Memory B cell (primary cell): ENCODE measurements at places on chromosomes 6 and 20.
A peak's percentile ranks its signal among the peaks of the same experiment; 100 is the strongest.

- no peak for DNase-seq
These were observed 154.6 kb upstream of the SOX4 start for GRCh38 chr6:21438986-21439352.

DNA sequence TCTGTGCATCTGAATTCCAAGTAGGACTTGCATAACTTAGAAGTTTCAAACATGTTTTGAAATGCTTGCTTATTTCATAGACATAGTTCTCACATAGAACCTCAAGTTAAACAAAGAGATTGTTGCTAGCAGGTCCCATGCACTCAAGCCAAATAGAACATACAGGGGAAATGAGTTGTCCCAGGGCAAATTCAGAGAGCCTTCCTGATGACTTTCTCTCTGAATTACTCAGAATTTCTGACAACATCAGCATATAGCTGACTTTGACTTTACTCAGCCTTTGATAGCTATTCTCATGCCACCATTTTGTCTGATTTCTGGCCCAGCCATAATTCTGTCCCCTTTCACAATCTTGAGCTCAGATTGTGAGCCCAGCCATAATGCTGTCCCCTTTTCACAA is 333.2 kb upstream of the PLCB4 start:
- no peak for DNase-seq

DNA sequence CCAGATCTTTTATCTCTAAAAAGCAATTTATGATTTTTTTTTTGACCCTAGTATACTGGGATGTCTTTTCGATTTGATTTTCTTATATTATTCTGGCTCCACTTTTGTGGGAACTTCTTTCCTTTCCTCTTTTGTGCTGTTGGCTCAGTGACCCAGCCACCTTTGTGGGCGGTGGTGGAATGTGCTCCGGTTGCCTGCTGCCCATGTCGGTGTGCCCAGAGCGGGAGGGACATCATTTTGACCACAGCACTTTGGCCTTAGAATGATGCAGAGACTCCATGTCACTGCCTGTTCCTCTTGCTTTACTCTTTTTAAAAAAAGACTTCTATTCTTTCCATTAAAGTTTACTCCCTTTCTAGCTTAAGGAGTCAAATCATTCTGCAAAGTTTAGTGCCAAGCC is 198.0 kb downstream of the FARS2 start:
- DNase-seq = no peak

GRCh38 chr6:25309886-25310285 is 30.7 kb downstream of the CARMIL1 start:
- no peak for DNase-seq

DNA sequence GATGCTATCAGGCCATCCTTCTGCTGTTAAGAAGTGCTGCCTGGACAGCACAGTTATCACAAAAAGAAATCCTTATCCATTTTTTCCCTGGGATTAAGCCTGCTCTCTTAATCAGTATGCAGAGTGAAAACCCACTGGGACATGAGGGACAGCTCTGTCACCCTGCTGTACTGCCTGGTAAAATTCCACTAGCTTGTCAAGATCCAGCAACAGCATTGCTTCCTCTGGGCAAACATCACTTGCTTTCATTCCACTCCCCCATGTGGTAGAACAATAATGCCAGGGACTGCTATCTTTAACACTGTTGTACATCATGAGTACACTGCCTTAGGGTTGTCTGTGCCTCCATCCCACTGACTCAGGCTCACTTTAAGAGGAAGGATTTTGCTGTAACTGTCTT is 331.3 kb downstream of the KIF16B start:
- DNase-seq = no peak

DNA sequence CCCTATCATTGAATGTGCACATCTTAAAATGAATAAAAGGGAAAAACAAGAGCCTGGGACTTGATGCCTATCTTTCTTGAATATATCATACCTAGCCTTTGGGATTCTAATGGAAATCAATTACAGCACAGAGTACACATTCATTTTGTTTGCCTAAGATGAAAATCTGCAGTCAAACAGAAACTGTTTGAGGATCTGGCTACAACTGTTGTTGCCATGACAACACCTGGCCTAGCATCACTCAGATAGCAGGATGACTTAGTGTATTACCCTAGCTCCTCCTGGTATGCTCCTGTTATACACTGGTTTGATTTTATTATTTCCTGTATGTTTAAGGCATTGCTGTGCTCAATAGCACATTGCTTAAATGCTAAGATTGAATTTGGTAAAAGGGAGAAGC is 71.5 kb upstream of the LAMP5 start:
- DNase-seq = no peak

DNA sequence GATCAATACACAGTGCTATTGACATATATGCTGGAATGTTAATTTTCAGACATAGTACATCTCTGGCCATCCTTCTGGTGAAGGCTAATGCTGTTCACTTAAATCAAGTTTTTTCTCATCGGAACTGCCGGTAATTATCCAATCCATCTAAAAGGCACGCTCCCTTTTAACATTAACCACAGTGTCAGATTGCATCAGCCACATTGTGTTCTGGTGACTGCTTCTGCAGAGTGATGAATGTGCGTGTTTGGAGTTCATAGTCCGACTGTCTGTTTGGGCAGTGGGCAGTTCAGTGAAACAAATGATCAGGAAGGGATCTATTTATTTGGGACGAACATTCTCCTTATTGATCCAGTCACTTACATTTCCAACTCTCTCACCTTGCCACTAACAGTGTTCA is 49.5 kb downstream of the SOBP start:
- no peak for DNase-seq

GRCh38 chr6:169086020-169086419 is 167.6 kb downstream of the THBS2 start:
- DNase-seq = no peak

GRCh38 chr6:113076816-113077215 is 729.7 kb downstream of the RFPL4B start:
- no peak for DNase-seq

DNA sequence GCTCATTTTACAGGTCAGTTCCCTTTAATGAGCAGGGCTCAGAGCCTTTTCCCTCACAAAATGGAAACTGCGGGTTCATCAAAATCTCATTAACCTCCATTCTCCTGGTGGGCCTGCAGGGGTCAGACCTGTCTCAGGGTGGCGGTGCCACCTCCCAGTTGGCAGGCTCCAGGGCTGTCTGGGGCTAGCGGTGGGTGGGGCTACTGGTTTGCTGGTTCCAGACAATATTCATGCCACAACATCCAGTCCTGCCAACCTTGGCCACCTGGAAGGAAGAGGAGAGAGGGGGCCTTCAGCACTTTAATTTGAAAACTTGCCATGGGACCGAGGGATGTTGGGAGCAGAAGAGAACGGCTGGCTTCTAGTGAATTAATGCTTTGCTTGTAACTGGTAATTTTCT is 41.9 kb upstream of the CTNNBL1 start:
- peak; percentile 31 for DNase-seq

- DNase-seq = no peak
These were observed 10.2 kb downstream of the VSX1 start for GRCh38 chr20:25071734-25072133.

DNA sequence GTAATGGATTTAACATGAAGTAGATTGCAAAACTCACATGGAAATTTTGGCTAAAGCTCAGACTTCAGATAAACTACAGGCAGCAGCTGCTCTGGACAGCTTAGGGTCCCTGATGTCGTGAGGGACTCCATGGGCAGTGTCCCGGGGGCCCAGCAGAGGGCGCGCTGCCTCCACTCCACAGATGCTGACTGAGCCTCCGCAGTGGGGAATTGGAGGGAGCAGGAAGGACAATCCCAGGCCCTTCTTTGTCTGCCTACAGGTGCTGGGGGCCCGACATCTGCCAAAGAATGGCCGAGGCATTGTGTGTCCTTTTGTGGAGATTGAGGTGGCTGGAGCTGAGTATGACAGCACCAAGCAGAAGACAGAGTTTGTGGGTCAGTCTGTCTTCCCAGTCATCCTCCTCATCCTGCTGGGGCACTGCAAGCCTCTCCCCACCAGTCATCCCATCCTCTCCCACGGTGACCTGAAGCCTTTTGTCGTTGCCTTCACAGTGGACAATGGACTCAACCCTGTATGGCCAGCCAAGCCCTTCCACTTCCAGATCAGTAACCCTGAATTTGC is 35.9 kb downstream of the PLCG1 start:
- peak; percentile 68 for DNase-seq

- DNase-seq = no peak
These were observed 31.5 kb upstream of the RANBP9 start for GRCh38 chr6:13742961-13743735.

- DNase-seq = no peak
These were observed 22.0 kb downstream of the KLHL31 start for GRCh38 chr6:53643481-53643965.

DNA sequence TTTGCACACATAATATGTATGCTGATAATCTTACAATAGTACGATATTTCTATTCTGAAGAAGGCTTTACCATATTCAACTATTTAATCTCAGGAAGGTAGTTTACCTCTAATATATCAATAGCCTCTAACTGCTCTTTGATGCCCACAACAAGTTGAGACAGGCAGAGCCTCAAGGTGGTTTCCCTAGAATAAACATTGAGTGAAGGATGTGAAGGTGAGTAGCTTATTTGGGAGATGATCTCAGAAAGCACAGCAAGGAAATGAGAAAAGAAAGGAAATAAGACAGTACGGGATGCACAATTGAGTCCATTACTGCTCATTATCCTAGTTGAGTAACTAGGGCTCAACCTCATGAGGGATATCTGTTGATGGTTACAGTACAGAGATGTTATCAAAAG is 638.4 kb downstream of the MAFB start:
- no peak for DNase-seq

DNA sequence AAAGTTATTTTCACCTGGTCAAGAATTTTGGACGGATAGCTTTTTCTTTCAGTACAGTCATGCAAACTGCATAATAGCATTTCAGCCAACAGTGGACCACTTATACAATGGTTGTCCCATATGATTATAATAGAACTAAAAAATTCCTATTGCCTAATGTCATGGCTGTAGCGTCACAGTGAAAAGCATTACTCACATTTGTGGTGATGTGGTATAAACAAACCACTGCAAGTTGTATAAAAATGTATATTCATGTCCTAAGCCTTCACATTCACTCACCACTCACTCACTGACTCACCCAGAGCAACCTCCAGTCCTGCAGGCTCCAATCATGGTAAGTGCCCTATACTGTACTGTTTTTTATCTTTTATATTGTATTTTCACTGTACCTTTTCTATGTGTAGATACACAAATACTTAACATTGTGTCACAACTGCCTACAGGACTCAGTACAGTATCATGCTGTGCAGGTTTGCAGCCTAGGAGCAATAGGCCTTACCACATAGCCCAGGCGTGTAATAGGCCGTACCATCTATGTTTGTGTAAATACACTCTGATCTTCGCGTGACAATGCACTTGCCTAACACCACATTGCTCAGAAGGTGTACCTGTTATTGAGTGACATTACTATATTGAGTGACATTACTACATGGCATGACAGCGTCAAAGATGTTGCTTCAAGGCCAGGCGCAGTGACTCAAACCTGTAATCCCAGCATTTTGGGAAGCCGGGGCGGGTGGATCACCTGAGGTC is 17.9 kb downstream of the ABHD12 start:
- no peak for DNase-seq

- DNase-seq = no peak
These were observed 254.0 kb downstream of the GMDS start for GRCh38 chr6:1991332-1991878.

DNA sequence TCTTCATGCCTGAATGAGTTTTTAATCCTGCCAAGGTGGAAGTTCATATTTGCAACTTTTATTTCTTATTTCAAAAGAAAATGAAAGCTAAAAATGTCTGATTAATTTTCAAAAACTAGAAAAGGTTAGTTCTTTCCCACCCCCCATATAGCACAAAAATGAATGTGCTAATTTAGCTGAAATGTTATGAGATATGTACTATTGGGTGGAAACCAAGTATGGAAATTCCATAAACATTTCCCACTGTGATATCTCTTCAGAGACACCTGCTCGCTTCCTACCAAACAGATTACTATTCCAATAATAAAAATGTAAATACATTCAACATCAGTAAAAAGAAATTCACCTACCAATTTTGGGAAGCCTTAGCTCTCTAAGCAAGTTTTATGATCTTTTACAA is 678.6 kb upstream of the ID4 start:
- no peak for DNase-seq

- DNase-seq = no peak
These were observed 9.3 kb upstream of the JPH2 start for GRCh38 chr20:44196271-44196670.
